ENCODE measurements at places on chromosomes 2 and 18.

GRCh38 chr2:105645031-105645937 is 99.4 kb upstream of the NCK2 start:
- DNase-seq, result no peak

DNA sequence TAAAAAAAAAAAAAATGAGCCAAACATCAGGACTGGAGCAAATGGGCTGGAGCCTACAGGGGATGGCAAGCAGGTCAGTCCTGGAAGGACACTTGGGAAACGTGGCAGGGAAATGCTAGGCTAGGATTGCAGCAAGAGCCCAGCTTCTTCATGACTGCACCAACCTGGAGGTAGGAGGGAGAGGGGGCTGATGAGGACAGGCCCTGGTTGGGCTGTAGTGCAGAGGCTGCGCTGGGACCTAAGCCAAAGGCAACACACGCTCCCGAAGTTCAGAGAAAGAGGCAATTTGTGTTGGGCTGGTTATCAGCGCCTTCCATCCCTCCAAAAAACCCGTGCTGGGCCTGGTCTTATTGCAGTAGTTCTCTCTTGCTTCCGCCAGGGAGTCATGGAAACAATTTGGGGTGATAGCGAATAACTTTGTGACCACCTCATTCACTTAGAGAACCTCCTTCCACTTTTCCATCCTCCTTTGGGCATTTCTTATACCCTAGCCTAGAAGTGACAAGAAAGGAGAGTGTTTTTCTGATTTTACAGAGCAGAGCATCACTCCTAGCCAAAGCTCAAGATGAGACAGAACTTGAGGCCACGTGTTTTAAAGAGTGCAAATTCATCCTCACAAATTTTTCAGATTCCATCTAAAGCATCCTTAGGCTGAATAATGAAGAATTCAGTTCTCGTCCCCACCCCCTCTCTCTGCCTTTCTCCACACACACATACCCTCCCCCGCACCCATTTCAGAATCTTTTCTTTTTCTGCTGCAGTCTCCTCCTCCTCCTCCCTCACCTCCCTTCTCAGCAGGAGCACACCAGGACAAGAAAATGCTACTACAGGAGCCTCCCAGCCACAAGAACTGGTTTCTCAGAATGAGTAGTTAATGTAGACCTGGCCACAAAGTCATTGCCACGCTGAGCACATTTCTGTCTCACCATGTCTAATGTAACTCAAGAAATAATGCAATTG is 82.5 kb upstream of the STPG4 start:
- no peak for DNase-seq

GRCh38 chr2:16278421-16279200 is 338.3 kb downstream of the MYCN start:
- no peak for DNase-seq

GRCh38 chr18:69874058-69874457 is 73.6 kb downstream of the CD226 start:
- DNase-seq, result no peak

DNA sequence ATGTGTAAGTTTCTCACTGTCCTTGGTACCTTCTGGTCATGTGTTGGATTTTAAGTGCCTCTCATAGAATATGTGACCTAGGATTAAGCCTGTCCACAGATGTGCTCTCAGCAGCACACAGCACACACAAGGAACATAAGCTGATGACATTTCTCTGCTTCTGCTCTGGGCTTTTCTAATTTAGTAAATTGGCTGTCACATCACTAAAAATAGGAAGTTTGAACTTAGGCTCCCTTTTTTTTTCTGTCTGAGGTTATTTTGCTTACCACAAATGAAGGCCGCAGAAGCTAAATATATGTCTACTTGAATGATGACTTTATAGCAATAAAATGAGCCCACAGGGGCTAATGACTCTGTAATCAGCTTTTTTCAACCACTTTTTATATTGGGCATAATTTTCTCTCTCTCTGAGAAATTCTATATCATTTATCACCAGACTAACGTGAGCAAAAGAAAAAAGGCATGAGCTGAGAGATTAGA is 150.2 kb upstream of the KLHL14 start:
- no peak for DNase-seq

GRCh38 chr18:36449451-36449850 is 151.9 kb downstream of the FHOD3 start:
- no peak for DNase-seq

GRCh38 chr2:23824777-23825212 is 102.1 kb downstream of the ATAD2B start:
- DNase-seq, result peak; percentile 24

- DNase-seq, result no peak
Observed at GRCh38 chr2:73111073-73112025, 1.4 kb downstream of the RAB11FIP5 start.

DNA sequence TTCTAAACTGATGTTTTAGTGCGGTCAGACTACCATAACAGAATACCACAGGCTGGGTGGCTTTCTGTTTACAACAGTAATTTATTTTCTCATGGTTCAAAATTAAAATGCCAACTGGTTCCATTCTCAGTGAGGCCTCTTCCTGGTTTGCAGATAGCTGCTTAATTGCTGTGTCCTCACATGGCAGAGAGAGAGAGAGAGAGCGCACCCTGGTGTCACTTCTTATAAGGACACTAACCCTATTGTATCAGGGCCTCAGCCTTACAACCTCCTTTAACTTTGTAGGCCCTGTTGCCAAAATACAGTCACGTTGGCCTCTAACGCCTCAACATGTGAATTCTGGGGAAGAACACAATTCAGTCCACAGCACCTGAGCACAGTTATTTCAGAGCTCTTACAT is 37.5 kb upstream of the ZNF385B start:
- no peak for DNase-seq

- no peak for DNase-seq
Observed at GRCh38 chr18:57976230-57976773, 67.7 kb upstream of the NEDD4L start.

DNA sequence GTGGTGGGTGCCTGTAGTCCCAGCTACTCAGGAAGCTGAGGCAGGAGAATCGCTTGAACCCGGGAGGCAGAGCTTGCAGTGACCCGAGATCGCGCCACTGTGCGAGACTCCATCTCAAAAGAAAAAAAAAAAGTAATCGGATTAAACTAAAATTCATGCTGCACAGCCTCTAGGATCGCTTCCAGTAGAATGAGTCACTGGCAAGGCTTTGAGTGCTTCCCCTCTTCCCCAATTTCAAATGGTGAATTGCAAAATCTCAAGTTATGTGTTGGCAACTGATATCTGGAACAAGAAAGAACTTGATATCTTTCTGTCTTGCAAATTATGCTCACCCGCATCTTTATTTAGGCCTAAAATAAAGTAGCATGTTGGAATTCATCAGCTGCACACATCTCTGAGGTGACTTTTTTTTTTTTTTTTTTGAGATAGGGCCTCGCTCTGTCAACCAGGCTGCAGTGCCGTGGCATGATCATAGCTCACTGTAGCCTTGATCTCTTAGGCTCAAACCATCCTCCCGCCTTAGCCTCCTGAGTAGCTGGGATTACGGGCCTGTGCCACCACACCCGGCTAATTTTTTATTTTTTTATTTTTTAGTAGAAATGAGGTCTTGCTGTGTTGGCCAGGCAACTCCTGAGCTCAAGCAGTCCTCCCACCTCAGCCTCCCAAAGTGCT is 12.7 kb downstream of the TTC39C start:
- no peak for DNase-seq

DNA sequence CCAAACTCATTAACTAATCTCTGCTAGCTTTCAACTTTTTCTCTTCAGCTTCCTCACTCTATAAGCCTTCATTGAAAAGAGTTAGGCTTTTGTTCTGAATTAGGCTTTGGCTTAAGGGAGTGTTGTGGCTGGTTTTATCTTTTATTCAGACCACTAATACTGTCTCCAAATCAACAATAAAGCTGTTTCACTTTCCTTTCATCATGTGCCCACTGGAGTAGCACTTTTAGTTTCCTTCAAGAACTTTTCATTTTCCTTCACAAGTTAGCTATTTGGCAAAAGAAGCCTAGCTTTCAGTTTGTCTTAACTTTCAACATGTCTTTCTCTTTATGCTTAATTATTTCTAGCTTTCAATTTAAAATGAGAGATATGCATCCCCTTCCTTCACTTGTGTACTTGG is 271.7 kb upstream of the FSIP2 start:
- DNase-seq, result no peak

DNA sequence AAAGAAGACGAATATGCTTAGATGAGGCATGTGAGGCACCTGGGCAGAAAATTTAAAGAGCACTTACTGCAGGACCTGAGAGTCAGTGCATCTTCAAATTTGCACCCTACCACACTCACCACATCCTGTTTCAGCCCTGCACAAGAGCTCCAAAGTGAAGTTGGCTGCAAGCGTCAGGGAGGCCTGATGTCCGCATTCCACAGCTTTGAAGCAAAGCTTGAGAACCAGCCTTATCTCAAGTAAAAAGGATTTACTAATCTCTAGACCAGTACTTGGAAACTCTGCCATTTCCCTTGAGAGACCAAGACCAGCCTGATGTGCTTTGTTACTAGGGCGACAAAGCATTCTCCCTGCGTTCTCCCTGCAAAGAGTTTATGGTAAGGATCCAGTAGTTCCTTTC is 3.4 kb upstream of the ASNSD1 start:
- DNase-seq, result no peak

- no peak for DNase-seq
Observed at GRCh38 chr2:100197631-100198153, 55.3 kb upstream of the AFF3 start.

DNA sequence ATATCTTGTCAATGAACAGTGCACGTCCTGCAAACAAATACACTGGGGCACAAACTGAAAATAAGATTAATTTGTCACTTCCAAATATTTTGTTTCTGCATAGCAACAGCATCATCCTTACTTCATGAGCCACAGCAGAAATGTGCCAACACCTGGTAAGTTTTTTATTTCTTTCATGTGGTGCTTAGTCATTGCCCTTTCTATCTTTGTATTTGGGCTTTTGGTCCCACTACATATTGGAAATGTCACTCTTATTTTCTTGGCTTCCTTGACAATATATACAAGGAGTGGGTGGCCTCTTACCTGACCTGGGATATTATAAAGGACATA is 208.0 kb downstream of the RBM43 start:
- no peak for DNase-seq

DNA sequence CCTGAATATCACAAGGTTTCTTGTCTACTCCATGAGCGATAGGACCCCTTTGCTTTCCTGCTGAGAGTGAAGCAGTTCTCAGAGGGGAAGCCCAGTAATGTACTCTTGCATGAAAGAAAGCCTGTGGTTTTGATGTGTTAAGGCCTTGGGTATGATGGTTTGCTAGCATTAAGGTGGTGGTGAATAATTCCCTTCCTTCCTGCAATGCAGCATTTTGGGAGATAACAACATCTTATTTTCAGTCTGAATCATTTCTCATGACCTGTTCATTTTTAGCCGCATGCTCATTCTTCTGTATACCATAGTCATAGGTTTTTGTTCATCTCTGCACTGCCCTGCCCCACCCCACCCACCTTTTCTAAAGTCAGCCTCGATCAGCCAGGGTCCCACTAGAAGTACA is 66.2 kb downstream of the HNMT start:
- DNase-seq, result no peak

DNA sequence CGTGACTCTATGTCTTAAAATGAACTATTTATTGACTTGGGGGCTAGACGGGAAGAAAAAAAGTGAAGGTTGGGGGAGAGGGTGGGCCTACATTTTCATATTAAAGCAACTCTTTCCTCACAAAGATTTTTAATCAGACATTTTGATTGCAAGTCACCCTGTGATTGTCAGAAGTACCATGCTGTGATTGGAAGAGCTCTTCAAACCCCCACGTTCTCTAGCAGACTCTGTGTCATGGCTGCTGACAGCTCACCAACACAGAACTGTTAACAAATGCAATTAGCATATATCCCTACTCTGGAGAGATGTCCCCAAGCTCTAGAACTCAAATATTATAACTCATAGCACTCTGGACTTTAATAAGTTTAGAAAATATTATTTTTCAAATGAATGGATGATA is 428.4 kb upstream of the DCC start:
- DNase-seq, result no peak
